ENCODE measurements at places on chromosomes 12 and 14. TPM values are rescaled to one million over a fixed set of nuclear protein-coding genes. Genes with fewer than 3 reads are reported as not detected.

The CD163 gene
- 5.6 TPM for total RNA-seq

The NABP2 gene
- 21.9 TPM for total RNA-seq

The PNMA1 gene
- total RNA-seq, result 23.0 TPM

The GXYLT1 gene
- 28.8 TPM for total RNA-seq

The HNF1A gene
- total RNA-seq, result 13.2 TPM

GRCh38 chr14:34628681-34629135 is 1.2 kb downstream of the SNX6 start:
- peaks cover 3% of the 10 kb centered on the region for H3K4me1 ChIP-seq
- no peaks in the 10 kb centered on the region for H3K36me3 ChIP-seq
- H3K27me3 ChIP-seq, result no peaks in the 10 kb centered on the region

DNA sequence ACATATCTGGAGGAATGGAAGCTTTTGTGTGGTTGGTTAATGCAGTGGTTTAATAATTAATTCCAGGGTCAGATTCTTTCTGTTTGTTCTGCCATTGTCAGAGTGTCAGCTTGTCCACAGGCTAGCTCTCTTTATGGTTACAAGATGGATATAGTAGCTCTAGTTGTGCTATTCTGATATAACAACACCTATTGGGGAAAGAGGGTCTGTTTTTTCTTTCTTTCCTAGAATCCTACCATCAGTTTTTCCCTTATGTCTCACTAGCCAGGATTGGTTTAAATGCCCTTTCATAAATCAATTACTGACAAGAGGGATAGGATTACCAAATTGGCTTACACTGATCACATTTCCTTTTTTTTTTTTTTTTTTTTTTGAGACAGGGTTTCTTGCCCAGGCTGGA is 27.8 kb downstream of the CNOT2 start:
- no peak overlapping the region for H3K4me3 ChIP-seq
- DNase-seq, result peak; percentile 11
- H3K27me3 ChIP-seq, result no peaks in the 10 kb centered on the region
- no peaks in the 10 kb centered on the region for H3K36me3 ChIP-seq
- peaks cover 26% of the 10 kb centered on the region for H3K4me1 ChIP-seq
- H3K27ac ChIP-seq, result peak overlapping the region; percentile 71

DNA sequence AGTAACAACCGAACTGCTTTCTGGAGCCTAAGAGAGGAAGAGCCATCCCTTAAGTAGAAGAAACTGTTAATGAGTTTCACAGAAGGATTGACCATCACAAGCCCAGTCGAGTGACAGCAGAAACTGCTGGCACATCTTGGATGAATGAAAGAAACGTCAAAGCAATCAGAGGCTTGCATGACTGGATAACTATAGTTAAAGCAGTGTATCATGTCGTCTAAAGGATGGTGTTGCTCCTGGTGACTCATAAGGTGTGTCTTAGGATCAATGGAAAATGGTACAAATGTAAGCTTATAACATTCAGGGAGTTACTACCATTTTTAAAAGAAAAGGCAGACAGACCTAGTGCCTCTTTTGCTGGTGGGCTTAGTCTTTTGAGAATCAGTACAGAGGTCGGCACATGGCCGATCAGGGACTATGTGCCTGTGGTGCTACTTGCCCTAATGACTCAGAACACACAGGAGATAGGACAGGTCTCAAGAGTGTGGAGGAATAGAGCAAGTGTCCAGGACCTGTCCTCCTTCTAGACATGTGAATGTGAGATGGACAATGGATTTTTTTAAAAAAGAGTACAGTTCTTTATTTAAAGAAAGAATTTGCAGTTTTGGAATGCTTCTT is 55.7 kb downstream of the TMX1 start:
- H3K36me3 ChIP-seq, result no peaks in the 10 kb centered on the region
- H3K27ac ChIP-seq, result no peak overlapping the region
- DNase-seq, result no peak

- no peak overlapping the region for H3K4me3 ChIP-seq
- H3K4me1 ChIP-seq, result no peaks in the 10 kb centered on the region
- no peak for DNase-seq
These were observed 46.7 kb downstream of the RIN3 start for GRCh38 chr14:92560106-92560865.

GRCh38 chr12:124222368-124223245 is 72.3 kb upstream of the RFLNA start:
- H3K4me3 ChIP-seq, result no peak overlapping the region
- H3K4me1 ChIP-seq, result no peaks in the 10 kb centered on the region
- H3K27me3 ChIP-seq, result no peaks in the 10 kb centered on the region
- no peak for DNase-seq
- no peak overlapping the region for H3K27ac ChIP-seq

- no peak overlapping the region for H3K4me3 ChIP-seq
- peaks cover 8% of the 10 kb centered on the region for H3K4me1 ChIP-seq
- H3K36me3 ChIP-seq, result no peaks in the 10 kb centered on the region
These were observed 17.8 kb downstream of the FBXW8 start for GRCh38 chr12:116928504-116928903.

DNA sequence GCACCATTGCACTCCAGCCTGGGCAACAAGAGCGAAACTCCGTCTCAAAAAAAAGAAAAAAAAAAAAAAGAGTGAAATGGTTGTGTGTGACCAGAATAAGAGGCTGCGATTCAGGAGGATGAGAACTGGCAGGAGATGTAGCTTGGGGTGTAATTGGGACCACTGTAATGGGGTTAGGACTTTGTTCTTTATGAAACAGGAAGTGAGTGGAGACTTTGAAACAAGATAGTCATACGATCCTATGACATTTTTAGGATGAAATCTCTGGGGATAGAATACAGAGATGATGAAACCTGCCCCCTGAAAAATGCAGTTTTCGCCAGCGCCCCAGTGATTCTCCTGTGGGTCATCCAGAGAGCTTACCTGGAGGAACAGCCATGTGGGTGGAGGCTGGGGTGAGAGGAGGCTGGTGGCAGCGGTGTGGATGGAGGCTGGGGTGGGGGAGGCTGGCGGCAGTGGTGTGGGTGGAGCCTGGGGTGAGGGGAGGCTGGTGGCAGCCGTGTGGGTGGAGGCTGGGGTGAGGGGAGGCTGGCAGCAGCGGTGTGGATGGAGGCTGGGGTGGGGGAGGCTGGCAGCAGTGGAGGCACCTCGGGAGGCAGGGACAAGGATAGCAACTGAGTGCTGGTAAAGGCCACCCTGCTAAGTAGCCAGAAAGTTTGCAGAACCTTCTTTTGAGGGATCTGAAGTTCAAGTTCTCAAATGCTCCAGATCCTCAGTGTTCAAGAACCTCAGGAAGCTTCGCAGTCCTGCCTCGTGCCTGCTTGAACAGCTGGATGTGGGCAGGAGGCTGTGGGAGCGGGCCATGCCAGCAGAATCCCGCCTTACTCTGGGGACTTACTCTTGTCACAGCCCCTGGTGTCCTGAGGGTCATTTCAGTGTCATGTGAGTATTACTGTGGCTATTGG is 20.2 kb downstream of the FBXL14 start:
- peaks cover 26% of the 10 kb centered on the region for H3K4me1 ChIP-seq
- H3K27me3 ChIP-seq, result no peaks in the 10 kb centered on the region
- H3K36me3 ChIP-seq, result no peaks in the 10 kb centered on the region

- peak; percentile 62 for DNase-seq
- H3K4me1 ChIP-seq, result peaks cover 39% of the 10 kb centered on the region
- peak overlapping the region; percentile 85 for H3K27ac ChIP-seq
- H3K36me3 ChIP-seq, result no peaks in the 10 kb centered on the region
- no peaks in the 10 kb centered on the region for H3K27me3 ChIP-seq
- H3K4me3 ChIP-seq, result no peak overlapping the region
These were observed 15.9 kb downstream of the NCOR2 start for GRCh38 chr12:124551268-124552144.

- H3K27ac ChIP-seq, result no peak overlapping the region
- no peaks in the 10 kb centered on the region for H3K36me3 ChIP-seq
- H3K4me3 ChIP-seq, result no peak overlapping the region
- H3K27me3 ChIP-seq, result no peaks in the 10 kb centered on the region
- peaks cover 6% of the 10 kb centered on the region for H3K4me1 ChIP-seq
- no peak for DNase-seq
These were observed 3.7 kb downstream of the SIVA1 start for GRCh38 chr14:104756477-104757237.

- no peaks in the 10 kb centered on the region for H3K36me3 ChIP-seq
- DNase-seq, result no peak
- H3K4me3 ChIP-seq, result no peak overlapping the region
- H3K27ac ChIP-seq, result no peak overlapping the region
These were observed 238.6 kb downstream of the ZFP36L1 start for GRCh38 chr14:68554231-68554630.

GRCh38 chr14:105323663-105324062 is 9.1 kb downstream of the PACS2 start:
- DNase-seq, result no peak
- no peaks in the 10 kb centered on the region for H3K27me3 ChIP-seq
- H3K4me1 ChIP-seq, result no peaks in the 10 kb centered on the region
- H3K4me3 ChIP-seq, result no peak overlapping the region

GRCh38 chr14:31127690-31128089 is 79.9 kb downstream of the HECTD1 start:
- H3K4me3 ChIP-seq, result no peak overlapping the region
- DNase-seq, result peak; percentile 32
- H3K27me3 ChIP-seq, result no peaks in the 10 kb centered on the region

- H3K27ac ChIP-seq, result no peak overlapping the region
- DNase-seq, result no peak
- H3K4me1 ChIP-seq, result no peaks in the 10 kb centered on the region
- no peaks in the 10 kb centered on the region for H3K36me3 ChIP-seq
- no peak overlapping the region for H3K4me3 ChIP-seq
- H3K27me3 ChIP-seq, result no peaks in the 10 kb centered on the region
These were observed 135.9 kb downstream of the PAH start for GRCh38 chr12:102781117-102781516.

DNA sequence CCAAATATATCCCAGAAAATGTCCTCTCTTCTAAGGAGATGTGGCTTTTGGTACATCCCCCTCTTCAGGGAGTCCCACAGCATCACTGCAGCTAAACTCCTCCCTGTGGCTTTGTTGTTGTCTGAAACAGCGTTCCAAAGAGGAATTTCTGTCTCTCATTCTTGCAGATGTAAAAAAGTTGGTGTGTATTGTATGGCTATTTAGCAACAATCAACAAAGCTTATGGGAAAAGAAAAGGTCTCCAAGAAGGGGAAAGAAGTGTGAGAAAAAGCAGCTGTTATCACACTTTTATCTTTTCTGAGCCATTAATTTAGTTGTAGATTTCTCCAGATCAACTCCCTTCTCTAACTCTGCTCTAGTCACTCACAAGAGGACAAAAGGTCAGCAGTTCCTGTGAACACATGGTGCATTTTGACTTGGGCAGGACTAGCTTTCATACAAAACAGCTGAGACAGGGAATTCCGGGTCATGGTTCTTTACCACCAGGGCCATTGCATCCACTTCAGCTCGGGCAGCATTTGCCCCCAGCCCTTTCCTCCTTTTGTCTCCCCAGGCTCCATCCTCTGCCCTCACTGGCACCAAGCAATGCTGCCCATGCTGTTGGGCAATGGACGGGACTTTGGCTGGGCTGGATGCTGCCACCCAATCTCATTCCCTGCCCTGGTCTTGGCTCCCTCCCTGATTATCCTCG is 184.7 kb downstream of the TMX1 start:
- DNase-seq, result no peak
- H3K4me3 ChIP-seq, result no peak overlapping the region
- H3K27ac ChIP-seq, result no peak overlapping the region
- H3K27me3 ChIP-seq, result no peaks in the 10 kb centered on the region
- H3K36me3 ChIP-seq, result no peaks in the 10 kb centered on the region

DNA sequence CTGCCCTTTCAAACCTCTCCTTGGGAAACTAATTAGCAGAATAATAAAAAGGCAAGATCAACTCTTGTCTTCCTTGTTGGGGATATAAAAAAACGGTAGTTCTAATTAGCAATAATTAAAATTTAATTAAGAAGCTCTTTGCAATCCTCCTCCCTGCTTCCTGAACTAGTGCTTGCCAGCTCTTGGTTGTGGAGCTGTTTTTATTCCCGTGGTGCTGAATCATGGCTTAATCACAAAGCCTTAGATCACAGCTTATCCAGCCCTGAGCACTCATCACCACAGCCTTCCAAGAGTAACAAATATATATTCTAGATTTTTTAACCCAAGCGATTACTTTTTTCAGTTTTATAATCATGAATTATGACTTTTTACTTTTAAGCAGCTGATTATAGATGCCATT is 63.2 kb upstream of the INSM2 start:
- H3K36me3 ChIP-seq, result no peaks in the 10 kb centered on the region
- no peak overlapping the region for H3K27ac ChIP-seq
- H3K4me1 ChIP-seq, result no peaks in the 10 kb centered on the region

DNA sequence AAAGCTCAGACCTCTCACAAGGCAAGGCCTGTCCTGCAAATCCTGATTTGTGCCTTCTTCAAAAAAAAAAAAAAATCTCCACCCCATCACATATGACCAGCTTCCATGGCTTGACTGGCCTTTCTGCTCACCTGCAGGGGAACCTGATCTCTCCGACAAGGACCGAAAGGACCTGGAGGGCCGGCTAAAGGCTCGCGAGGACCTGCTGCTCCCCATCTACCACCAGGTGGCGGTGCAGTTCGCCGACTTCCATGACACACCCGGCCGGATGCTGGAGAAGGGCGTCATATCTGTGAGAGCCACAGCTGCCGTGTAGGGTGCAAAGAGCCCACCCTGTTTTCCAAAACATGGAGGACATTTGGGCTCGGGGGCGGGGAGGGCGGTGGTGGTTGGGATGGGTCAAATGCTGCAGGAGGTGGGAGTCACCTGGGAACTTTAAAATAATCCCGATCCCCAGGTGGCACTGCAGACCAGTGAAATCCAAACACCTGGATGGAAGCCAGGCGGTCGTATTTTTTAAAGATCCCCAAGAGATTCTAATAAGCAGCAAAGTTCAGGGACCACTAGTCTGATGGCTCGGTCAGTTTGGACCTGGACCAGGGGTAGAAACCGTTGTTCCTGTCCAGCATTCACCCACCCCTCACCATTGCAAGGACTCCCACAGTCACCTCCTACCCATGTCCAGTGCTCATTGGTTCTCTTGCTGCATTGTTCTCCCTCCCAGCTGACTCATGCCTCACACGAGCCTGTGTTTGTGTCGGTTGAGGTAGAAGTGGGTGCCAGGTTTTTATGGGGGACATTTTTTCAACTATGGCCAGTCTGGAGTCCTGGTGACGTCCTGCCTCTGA is 44.8 kb downstream of the FOXN4 start:
- H3K4me1 ChIP-seq, result no peaks in the 10 kb centered on the region
- no peaks in the 10 kb centered on the region for H3K36me3 ChIP-seq
- no peaks in the 10 kb centered on the region for H3K27me3 ChIP-seq
- peak; percentile 88 for DNase-seq
- H3K27ac ChIP-seq, result no peak overlapping the region

DNA sequence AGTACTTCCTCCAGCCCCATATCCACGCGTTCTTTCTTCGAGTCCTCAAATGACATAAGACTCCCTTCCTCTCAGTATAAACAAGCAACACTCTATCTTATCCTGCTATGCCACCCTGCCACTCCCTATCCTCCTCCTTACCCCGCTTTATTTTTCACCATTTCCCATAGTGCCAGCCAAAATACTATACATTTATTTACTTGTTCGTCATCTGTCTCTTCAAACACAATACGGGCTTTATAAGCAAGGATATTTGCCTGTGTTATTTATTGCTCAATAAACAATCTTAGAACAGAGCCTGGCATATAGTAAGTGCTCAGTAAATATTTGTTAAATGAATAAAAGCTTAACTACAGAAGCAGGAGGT is 444.9 kb downstream of the EGLN3 start:
- H3K4me1 ChIP-seq, result no peaks in the 10 kb centered on the region
- no peak overlapping the region for H3K27ac ChIP-seq
- no peaks in the 10 kb centered on the region for H3K36me3 ChIP-seq
- H3K27me3 ChIP-seq, result no peaks in the 10 kb centered on the region
- H3K4me3 ChIP-seq, result no peak overlapping the region

- peak overlapping the region; percentile 70 for H3K27ac ChIP-seq
- no peaks in the 10 kb centered on the region for H3K36me3 ChIP-seq
- H3K4me1 ChIP-seq, result peaks cover 28% of the 10 kb centered on the region
These were observed 27.7 kb upstream of the DHRS2 start for GRCh38 chr14:23608454-23608853.

Data from hepatocyte (in vitro differentiated cells).